ENCODE measurements at places on chromosomes 6 and 20. TPM values are rescaled to one million over a fixed set of nuclear protein-coding genes. Genes with fewer than 3 reads are reported as not detected.

Gene PAK5
- not detected for total RNA-seq

Gene LPA
- not detected for total RNA-seq

Gene DDX43
- not detected for total RNA-seq

Gene RAD21L1
- not detected for total RNA-seq

Gene ESR1
- total RNA-seq: not detected

Gene HUS1B
- total RNA-seq: 0.79 TPM

Gene CST2
- not detected for total RNA-seq

Gene SLC22A3
- total RNA-seq: 2.3 TPM

Gene SEL1L2
- not detected for total RNA-seq

Gene PSMB1
- 234 TPM for total RNA-seq

Gene FAM120B
- total RNA-seq: 20.9 TPM

Gene ADGRF5
- total RNA-seq: not detected

- no peak for DNase-seq
Observed at GRCh38 chr6:131642987-131643611, 6.0 kb downstream of the ENPP3 start.

DNA sequence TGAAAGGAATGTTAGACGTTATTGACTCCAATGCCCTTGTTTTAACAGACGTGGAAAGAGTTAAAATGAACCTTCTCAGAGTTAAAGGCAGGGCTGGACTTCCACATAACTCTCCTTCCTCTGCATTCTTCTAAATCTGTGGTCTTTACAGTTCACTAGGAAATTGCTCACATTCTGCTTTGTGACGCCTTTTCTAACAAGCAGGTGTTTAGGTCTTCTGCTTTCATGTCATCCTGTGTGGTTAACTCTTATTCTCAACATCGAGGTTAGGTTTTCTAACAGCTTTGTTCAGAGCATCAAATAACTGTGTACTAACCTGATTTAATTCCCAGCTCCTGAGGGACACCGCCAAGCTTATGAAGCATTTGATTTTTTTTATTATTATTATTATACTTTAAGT, 81.3 kb upstream of the NT5E start:
- no peak for DNase-seq

GRCh38 chr20:58129721-58130151, 98.7 kb downstream of the ANKRD60 start:
- DNase-seq: no peak

GRCh38 chr6:9100869-9101580, 665.7 kb upstream of the SLC35B3 start:
- DNase-seq: no peak

GRCh38 chr6:52610745-52611355, 34.0 kb upstream of the TRAM2 start:
- DNase-seq: no peak

DNA sequence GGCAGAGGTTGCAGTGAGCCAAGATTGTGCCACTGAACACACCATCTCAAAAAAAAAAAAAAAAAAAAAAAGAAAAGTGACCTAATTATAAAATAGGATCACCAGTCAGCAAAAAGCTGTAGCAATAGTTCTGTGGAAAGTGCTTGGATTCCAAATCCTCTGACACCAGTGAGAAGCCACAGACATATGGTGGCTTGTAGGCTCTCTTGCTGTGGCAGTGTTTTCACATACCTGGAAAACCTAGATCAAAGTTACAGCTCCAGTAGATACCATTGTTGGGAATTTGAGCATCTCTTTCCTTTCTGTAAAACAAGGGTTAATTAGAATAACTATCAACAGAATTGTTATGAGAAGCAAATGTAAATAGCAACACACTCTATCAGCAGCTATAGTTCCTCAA, 4.1 kb downstream of the CCDC170 start:
- no peak for DNase-seq

- no peak for DNase-seq
Observed at GRCh38 chr20:62561182-62561581, 81.1 kb upstream of the SLCO4A1 start.

DNA sequence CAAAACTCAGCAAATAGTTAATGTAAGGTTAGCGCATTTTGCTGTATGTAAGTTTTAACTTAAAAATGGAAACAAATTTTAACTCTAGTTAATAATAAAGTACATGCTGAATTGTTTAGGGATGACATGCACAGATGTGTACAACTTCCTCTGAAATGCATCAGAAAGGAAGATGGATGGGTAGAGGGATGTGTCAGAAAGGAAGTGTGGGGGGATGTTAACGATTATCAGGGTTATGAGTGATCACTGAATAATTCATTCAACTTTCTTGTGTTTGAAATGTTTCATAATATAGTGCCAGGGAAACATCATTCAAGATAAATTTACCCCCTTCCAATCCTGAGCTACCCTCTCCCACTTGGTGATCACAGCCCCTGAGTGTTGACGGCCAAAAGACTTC, 87.6 kb downstream of the FOXA2 start:
- DNase-seq: no peak

GRCh38 chr6:44074439-44074812, 52.8 kb downstream of the MRPL14 start:
- peak; percentile 65 for DNase-seq

DNA sequence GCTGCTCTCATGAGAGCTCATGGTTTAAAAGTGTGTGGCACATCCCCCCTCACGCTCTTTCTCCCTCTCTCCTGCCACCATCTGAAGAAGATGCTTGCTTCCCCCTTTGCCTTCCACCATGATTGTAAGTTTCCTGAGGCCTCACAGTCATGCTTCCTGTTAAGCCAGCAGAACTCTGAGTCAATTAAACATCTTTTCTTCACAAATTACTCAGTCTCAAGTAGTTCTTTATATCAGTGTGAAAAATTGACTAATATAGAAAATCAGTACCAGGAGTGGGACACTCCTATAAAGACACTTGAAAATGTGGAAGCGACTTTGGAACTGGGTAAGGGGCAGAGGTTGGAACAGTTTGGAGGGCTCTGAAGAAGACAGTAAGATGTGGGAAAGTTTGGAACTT, 45.0 kb downstream of the HACE1 start:
- no peak for DNase-seq

DNA sequence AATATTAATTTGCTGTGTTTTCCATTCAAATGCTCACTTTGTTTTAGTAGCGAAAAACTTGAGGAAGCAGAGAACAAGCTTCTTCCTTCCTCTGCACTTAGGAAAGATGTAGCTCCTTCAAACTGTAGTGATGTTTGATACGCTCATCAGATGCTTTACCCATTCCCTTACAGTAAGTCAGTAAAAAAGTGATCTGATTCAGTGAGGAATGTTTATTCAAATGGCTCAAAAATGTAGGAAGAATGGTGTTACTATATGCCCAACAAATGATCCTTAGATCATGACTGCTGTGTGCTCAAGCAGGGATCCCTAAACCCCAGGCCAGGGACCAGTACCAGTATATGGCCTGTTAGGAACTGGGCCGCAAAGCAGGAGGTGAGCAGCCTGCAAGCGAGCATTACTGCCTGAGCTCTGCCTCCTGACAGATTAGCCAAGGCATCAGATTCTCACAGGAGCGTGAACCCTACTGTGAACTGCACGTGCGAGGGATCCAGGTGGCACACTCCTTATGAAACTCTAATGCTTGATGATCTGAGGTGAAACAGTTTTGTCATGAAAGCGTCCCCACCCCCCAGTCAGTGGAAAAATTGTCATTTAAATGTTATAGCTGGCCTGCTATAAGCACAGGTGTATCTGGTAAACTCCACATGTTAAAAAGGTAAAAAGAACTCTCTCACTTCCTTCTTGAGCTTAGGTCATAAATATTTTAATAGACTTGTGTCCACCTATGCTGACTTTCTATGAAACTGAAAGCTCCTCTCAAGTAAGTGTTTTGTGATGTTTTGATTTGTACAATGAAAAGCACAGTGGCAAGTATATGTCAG, 187.2 kb downstream of the FOXC1 start:
- no peak for DNase-seq

- DNase-seq: no peak
Observed at GRCh38 chr6:37311741-37312473, 41.9 kb upstream of the RNF8 start.

- no peak for DNase-seq
Observed at GRCh38 chr6:27065183-27065582, 182.3 kb upstream of the PRSS16 start.

Measured in Caco-2 (cell line).